ENCODE measurements at places on chromosomes 7 and 10.

DNA sequence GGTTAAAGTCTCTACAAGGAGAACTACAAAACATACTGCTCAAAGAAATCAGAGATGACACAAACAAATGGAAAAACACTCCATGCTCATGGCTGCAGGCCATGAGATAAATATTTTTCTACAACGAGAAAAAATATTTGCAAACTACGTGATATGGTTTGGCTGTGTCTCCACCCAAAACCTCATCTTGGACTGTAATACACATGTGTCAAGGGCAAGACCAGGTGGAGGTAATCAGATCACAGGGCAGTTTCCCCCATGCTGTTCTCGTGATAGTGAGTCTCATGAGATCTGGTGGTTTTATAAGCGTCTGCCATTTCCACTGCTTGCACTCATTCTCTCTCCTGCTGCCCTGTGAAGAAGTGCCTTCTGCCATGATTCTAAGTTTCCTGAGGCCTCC is 57.8 kb downstream of the COA1 start:
- DNase-seq = no peak

DNA sequence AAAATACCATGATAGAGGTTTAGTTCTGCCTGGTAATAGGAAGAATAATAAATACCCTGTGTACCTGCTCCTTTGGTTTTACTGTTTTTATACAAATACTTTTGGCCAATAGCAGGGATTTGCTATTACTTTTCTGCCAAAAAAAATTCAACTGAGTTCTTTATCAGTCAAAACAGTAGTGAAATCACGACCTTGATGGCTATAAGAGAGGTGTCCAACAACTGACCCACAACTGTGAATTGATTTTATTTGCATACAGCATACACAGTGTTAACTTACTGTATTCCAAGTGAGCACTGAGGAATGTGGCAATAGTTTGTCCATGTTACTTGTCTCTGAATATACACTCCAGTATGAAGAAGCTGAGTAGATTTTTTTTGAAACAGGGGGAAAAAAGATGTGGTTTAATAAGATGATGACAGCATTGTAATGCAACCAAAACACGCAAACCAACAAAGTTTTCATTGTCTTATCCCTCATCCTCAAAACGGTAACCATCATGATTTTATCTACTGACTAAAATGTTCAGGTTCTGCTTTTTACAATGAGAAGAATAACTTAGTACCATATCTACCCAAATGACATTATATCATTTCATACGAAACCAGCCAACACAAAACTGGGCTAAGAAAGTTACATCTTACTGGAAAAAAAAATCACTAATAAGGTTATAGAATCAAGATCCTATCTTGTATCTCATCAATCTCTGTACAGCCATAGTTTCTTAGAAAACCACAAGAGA is 63.3 kb downstream of the GSAP start:
- no peak for DNase-seq

DNA sequence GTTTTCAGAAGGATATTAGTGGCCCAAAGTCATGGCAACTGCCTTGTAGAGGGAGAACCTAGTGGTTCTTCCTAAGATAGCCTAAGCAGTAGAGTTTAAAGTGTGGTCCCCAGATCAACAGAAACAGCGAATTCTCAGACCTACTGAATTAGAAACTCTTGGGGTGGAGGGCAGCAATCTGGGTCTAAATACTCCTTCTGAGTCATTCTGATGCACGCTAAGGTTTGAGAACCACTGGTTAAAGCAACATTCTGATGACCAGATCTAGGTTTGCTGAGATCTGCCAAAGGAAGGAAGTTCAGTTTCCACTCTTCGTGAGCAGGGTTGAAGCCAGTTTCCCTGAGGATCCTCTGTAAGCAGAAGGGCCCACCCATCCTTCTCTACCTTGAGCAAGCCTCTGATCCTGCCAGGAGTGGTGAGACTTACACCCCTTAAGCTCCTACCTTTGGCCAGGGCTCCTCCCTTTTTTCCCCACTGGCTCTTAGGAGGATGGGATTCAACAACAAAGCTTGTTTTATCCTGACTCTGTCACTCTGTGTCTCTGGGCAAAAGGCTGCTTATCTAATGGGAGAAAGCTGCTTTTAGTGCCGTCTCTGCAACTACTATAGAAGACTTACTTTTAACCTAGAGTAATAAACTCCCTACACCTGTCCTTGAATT is 26.8 kb upstream of the TRUB1 start:
- DNase-seq = no peak

GRCh38 chr7:38189231-38189938 is 11.3 kb downstream of the STARD3NL start:
- DNase-seq = no peak

DNA sequence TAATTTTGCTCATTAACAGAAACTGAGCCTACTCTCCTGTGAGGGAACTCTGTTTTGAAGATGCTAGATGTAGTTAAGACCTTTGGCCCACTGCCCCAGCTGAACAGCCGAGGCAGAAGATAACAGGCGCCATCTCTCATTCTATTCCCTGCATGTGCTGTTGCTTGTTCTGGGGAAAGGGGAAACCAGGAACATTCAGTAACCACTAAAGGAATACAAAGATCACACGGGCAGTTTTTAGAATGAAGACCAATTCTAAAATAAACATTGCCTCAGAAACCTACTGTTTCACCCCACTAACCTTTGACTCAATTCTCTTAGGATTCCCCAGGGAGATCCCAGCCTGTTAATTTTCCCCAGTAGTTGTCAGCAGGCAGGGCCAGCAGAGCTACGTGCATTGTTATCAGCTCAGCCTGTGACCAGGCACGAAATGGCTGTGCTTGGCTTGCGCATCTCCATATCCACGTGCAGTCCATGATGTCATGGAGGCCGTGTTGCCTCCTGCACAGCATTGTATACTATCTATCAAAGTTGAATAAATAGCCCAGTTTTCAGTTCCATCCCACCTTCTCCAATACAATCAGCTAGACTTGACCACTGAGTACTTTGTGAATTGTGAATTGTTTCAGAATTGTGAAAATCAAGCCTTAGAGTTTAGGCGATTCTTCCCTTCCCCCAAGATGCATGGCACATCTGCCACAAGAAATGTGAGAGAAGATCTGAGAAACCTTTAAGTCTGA is 36.0 kb downstream of the ANK3 start:
- no peak for DNase-seq

- peak; percentile 45 for DNase-seq
Measured at GRCh38 chr10:8035006-8035640, 19.4 kb upstream of the GATA3 start.

DNA sequence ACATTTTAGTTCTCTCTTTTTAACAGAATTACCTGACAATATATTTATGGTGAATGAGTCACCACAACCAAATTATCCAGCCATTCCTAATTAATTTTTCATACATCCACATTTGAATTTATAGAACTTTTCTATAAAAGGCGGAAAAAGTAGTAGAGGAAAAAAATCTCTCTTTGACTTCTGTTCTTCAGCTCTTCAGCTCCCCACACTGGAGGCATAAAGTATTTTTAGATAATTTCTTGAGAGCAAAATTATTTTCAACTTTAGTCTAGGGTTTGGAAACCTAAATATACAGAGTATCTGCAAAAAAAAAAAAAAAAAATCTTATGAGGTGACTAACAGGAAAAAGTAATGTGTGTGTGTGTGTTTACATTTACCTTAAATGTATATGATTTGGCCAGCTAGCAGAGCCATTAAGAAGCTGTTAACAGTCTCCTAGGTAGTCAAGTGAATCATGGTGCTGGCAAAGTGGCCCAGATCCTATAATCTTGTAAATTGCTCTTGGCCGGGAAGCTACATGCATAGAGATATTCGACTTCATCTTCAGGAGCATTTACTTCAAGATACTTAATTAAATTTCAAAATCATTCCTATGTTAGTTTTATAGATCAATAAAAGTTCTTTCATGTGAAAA is 383.1 kb upstream of the STEAP1 start:
- DNase-seq = no peak

DNA sequence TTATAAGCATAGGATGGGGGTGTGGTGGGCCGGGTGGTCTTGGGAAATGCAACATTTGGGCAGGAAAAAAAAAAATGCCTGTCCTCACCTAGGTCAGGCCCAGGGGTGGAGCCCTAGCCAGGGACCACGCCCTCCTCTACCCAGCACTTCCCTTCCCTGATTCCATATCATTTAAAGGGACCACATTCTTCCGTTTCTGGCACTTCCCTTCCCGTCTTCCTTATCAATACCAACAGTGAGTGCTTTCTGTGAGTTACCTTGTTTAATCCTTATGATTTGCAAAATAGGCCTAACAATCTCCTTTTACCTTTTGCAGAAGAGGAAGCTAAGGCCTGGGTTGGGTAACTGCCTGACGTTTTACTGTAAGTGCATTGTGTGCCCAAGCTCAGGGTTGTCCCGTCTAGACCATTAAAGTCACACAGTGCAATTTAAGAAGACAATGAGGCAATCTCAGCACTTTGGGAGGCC is 16.7 kb upstream of the C10orf95 start:
- peak; percentile 39 for DNase-seq

DNA sequence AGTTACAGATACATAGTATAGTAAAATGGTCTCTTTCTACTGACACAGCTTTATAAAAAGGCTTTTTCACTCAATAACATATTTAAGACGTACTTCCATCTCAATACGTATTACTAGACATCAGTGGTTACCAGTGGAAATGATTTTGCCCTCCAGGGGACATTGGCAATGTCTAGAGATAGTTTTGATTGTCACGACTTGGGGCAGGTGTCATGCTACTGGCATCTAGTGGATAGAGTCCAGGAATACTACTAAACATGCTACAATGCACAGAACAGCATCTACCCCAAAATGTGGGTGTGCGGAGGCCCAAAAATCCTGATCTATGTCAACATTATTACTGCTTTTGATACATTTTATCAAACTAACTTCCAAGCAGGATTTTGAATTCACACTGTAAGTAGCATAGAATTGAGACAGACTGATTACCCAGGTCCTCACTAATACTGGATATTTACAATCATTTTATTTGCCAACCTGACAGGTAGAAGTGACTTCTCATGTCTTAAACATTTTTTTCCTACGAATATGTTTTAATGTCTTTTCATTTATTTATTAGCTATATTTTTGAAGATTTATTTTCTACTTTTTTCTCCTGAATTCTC is 53.8 kb downstream of the HGF start:
- no peak for DNase-seq

- no peak for DNase-seq
Measured at GRCh38 chr10:86258499-86258898, 108.1 kb downstream of the GRID1 start.

- DNase-seq = no peak
Measured at GRCh38 chr7:36925207-36925606, 200.9 kb upstream of the AOAH start.

DNA sequence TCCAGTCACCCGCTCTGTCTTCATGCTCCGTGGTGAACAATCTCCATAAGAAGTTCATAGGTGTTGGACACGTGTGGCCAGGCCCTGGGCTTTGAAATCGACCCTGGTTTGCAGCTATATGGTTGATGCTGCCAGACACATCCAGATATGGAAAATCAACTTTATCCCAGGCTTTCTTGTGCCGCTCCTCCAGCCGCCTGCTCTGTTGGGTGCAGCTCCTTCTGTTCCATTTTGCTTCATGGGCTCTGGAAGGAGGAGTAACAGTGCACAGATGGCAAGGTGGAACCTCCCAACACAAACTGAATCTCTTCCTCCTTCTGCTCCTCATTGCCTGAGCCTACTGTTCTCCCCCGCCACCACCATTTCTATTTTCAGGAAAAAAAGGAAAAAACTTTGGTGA is 44.7 kb downstream of the THNSL1 start:
- no peak for DNase-seq

DNA sequence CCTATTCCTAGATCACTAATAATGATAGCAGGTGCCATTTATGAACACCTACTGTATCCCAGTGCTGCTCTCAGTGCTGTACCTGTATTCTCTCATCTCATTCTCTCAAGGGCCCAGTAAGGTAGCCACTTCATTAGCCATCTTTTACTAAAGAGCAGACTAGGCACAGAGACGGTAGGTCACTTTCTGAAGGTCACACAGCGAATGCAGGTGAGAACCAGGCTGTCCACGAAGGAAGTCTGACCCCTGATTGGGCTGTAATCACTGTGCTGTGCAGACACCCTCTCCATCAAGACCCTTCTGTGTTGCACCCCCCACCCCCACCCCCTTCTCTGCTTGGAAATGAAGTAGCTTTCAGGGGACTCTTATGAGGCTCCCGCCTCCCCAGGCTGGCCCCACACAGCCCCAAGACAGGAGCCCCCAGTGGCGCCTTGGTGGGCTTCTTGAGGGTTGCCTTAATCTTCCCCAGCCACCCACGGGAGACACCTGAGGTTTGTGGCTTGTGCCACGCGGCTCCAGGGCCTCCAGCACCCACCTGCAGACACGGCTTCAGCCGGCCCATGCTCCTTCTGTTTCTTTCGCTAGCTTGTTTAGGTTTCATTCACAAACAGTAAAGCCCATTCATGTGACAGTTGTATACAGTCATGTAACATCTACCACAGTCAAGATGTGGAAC is 81.7 kb upstream of the FAM20C start:
- DNase-seq = no peak

DNA sequence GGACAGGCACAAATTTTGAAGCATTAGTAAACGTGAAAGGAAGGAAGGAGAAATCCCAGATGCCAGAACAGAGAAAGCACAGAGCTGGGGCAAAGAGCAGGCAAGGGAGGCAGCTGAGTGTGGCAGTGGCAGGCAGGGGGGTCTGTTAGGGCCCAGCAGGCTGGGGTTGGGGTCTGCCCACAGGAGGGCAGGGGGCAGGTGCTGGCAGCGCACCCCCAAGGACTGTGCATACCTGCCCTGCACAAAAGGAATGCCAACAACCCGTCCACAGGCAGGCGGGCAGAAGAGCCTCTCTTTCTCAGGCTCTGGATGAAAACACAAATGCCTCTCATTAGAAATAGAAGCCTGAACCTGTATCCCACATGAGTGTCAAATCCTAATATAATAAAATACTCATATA is 552.3 kb downstream of the PTPRN2 start:
- DNase-seq = no peak

- DNase-seq = peak; percentile 67
Measured at GRCh38 chr7:116952635-116953371, 498 bp upstream of the ST7 start.

DNA sequence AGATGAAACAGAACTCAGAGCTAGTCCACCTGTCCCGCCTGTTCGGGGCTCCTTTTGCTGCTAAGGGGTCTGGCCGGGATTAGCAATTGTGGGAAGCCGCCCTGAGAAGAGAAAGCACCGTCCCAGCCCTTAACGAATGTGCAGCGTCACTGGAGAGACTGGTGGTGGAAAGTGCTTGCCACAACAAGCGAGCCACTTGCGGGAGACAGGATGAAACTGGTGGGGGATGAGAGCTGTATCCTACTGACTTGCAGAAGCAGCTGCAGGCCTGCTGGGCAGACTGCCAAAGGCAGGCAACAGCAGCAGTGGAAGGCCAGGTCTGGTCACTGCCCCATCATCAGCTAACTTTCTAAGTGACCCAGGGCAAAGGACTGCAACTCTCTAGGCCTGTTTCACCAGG is 95.4 kb downstream of the FAM53B start:
- DNase-seq = peak; percentile 82

DNA sequence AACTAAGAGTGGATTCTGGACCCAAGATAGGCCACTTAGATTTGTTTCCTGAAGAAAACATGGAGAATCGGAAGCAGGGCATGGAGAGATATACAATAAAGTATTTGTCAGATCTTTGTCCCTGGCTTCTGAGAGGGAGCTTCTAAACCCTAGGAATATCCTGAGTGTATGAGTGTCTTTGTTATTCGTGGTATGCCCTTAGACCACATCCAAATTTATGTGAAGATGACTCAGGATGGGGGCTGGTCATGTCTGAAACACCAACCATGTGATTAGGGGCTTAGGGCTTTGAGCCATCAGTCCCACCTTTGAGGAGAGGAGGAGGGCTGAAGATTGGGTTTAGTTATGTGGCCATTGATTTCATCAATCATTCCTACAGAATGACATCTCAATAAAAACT is 69.7 kb upstream of the PLPP4 start:
- no peak for DNase-seq

Measured in psoas muscle (tissue), 8 donors.